ENCODE measurements at places on chromosomes 5 and 9.

DNA sequence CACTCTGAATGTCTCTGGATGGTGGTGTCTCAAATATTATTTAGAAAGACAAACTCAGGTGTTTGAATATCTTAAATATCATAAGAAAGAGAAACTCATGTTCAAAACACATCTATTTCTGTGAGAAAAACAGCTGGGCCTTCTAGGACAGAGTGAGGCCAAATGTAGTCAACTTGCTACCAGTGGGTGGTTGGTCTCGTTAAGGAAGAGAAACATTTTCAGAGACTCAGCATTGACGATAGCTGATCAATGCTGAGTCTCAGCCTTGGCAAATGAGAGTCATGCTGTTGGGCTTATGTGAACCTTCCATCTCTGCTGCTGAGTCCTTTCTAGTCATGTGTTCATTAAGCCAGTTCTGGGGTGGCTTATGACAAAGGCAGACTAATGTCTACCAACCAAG lies 418.0 kb downstream of the CETN3 start:
- DNase-seq = no peak

DNA sequence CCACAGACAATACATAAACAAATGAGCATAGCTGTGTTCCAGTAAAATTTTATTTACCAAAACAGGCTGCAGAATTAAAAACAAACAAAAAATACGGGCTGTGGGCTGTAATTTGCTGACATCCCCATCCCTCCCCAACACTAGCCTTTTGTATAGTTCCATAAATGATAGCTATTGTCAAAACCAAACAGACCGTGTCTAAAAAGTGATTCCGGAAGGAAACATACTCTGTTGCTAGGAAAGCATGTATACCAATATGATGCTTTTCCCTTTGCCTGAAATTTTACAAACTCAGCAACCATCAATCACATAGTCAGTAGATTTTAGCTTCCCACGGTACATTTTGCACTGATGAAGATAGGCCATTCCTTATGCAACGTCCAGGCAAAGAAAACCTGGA lies 80.0 kb downstream of the TMEM215 start:
- no peak for DNase-seq

DNA sequence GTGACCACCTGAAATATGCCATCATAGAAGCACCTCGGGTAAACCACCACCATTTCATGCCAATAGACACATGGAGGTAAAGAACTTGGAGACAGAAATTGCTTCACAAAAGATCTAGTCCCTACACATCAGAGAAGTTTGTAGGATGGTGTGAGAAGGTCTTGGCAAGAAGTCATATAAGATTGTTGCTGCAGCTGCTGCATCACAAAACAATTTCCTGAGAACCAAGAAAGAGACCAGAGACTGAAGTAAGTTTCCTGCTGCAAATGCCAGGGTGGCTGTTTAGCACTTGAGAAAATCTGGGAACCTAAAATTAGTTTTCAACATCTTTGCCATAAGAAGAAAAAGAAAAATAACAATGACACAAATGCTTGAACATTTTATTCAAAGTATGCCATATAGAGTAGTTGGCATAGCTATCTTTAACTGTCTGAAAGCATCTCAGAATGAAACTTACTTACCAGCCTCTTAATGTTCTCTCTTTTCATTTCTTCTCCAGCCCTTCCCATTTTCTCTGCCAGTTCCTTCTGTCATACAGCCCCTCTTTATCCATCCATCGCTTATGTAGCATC lies 114.3 kb downstream of the KCTD16 start:
- no peak for DNase-seq

- DNase-seq = no peak
Observed at GRCh38 chr9:3922846-3923245, 377.0 kb downstream of the GLIS3 start.

All from activated CD4-positive, CD25-positive, alpha-beta regulatory T cell treated with anti-CD3 and anti-CD28 coated beads, Interleukin-2, amount 50 U/mL, for 72 hours (primary cell).